Calu3 (cell line): ENCODE measurements at places on chromosomes 3 and 15. TPM values are rescaled to one million over a fixed set of nuclear protein-coding genes. Genes with fewer than 3 reads are reported as not detected.
A peak's percentile ranks its signal among the peaks of the same experiment; 100 is the strongest.

DNA sequence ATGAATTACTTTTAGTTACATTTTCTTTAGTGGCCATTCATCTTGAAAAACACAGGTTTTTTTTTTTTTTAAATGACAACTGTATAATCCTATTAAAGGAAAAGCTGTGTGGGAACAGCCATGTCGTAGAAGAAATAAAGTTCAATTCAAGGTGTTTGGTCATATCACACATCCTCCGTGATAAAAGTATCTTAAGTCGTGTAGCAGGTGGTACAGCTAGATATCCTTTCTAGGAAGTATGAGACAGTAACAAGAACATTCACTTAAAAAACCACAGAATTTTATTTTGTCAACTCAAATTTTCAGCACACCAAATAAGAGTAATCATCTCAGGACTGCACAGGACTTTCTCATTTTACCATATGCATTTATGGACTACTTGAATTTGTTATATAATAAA lies 16.1 kb downstream of the ZDHHC23 start:
- DNase-seq = no peak

- DNase-seq = no peak
Measured at GRCh38 chr3:29156086-29156715, 124.7 kb upstream of the RBMS3 start.

DNA sequence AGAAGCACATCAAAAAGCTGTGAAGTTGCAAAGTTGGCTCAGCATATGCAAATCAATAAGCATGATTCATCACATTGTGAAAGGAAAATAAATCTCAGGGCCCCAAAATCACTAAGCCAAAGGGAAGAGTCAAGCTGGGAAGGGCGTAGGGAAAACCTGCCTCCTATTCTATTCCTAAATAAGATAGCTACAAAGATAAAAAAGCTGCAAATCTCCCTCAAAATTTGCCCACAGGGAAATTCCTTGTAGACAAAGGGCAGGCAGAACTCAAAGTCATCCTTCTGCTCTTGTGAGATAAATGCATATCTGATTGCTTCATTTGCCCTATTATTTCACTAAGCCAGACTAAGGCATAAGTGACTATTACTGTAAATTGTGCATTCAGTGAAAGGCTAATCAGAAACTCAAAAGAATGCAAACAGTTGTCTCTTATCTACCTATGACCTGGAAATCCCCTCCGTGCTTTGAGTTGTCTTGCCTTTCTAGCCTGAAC lies 30.5 kb upstream of the CCNL1 start:
- no peak for DNase-seq

- DNase-seq = peak; percentile 34
Measured at GRCh38 chr3:52682016-52682415, 3.7 kb downstream of the PBRM1 start.

RFX7 gene
- total RNA-seq = 28.3 and 31.4 TPM in 2 replicates

ATP13A4 gene
- 24.6 and 31.9 TPM in 2 replicates for total RNA-seq

GCSAM gene
- not detected in 2 replicates for total RNA-seq

MYZAP gene
- total RNA-seq = 5.1 and 6.9 TPM in 2 replicates

DNA sequence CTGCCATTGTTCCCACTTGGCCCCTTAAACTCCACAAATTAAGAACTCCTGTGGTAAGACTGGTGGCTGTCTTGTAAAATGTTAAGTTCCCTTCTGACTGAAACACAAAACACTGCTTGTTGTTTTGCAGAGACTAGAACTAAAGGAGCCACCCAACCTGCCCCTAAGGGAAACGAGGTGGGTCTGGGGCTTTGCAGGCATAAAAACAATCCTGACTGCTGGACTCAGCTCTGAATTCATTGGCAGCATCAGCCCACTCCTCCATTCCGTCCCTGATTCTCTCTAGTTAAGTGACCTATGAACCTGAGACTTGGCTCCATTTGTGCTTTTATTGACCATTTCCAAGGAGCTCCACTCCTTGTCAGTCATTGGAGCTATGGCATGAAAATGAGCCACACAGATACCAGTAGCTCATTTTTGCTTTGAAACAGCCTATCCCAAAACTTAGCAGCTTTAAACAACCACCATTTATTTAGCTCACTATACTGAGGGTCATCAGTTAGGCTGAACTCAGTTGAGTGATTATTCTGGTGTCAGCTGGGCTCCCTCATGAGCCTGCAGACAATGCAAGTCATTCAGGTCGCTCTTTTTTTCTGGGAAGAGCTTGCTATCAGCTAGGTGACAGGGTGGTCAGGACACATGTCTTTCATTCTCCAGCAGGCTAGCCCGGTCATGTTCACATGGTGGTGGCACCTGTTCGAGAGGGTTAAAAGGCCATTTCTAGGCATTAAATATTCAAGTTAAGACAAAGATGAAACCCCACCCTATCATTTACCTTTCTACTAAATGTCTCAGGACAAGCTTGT lies 175.1 kb upstream of the CTNNB1 start:
- DNase-seq = no peak

- no peak for DNase-seq
Measured at GRCh38 chr15:59998305-59998949, 5.7 kb upstream of the FOXB1 start.

- peak; percentile 67 for DNase-seq
Measured at GRCh38 chr3:53845103-53845880, 927 bp downstream of the CHDH start.

- DNase-seq = no peak
Measured at GRCh38 chr3:51691949-51692348, 14.9 kb upstream of the GRM2 start.

ADAM10 gene
- total RNA-seq = 407 and 474 TPM in 2 replicates

DNA sequence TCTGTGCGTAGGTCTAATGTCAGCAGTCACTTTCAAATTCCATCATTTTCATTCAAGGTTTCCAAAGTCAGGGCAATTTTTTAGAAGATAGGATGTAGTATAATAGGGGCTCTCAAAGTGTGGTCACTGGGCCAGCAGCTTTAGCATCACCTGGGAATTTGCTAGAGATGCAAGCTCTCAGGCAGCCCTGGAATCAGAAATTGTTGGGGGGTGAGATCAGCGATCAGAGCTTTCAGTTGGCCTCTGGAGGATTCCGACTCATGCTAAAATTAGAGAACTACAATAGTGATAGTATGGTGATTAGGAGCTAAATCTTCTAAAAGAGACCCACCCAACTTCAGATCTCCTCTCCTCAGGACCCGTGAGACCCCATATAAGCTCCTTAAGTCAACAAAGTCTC lies 2.4 kb upstream of the FRMD4B start:
- no peak for DNase-seq

- DNase-seq = no peak
Measured at GRCh38 chr15:27196691-27197090, 225.7 kb downstream of the GABRG3 start.

DNAJC17 gene
- total RNA-seq = 15.2 and 17.4 TPM in 2 replicates

- DNase-seq = no peak
Measured at GRCh38 chr15:63971427-63971805, 74.9 kb downstream of the DAPK2 start.

DNA sequence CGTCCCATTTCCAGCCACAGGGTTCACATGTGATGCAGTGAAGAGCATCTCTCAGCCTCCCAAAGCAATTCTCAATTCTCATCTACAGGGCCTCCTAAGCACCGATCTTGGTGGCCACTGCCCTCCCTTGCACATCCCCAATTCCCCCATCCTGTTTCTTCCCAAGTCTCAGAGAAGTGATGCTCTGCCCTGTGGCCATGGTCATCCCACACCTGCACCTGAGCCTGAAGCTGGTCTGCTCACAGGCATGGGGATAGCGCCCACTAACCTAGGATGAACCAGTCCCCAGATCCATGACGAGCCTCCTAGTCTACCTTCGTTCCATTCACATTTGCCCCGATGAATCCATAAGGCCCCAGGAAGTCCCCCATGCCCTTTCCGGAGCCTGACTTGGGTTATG lies 201.5 kb downstream of the UACA start:
- DNase-seq = no peak

- DNase-seq = no peak
Measured at GRCh38 chr3:37124435-37124834, 49.9 kb downstream of the LRRFIP2 start.

DNA sequence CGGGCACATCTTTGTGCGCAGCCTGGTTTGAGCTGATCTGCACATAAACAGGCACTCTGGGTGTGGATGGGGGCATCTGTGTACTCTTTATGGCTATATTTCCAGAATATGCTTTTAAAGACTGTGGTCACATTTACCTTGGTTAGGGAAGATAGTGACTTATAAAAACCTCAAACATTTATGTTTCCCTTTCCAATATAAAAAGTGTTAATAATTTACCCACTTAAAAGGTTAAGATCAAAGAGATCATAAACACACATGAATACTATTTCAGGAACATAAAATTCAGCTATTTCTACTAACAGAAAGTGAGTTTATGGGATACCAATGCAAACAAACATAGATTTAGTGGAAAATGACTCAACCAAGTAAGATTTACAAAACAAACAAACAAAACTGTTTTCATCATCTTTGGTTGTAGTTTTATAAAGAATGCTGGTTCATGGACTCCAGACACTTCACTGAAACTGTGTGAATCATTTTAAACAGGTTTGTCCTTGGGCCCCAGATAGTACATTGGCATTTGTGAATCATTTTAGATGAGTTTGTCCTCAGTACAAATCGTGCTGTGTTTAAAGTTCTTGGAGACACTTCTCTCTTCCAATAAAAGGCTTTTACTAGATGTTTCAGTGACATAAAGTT lies 253.5 kb upstream of the CTDSPL start:
- DNase-seq = no peak
